CD8-positive, alpha-beta memory T cell (primary cell): ENCODE measurements at places on chromosomes 3 and 15. TPM values are rescaled to one million over a fixed set of nuclear protein-coding genes. Genes with fewer than 3 reads are reported as not detected.

SOX14 gene
- not detected for polyA plus RNA-seq

EIF4G1 gene
- polyA plus RNA-seq, result 46.2 TPM

ADCY5 gene
- polyA plus RNA-seq, result 0.02 TPM

ROPN1 gene
- not detected for polyA plus RNA-seq
